ENCODE measurements at places on chromosomes 12 and 14. TPM values are rescaled to one million over a fixed set of nuclear protein-coding genes. Genes with fewer than 3 reads are reported as not detected.

DNA sequence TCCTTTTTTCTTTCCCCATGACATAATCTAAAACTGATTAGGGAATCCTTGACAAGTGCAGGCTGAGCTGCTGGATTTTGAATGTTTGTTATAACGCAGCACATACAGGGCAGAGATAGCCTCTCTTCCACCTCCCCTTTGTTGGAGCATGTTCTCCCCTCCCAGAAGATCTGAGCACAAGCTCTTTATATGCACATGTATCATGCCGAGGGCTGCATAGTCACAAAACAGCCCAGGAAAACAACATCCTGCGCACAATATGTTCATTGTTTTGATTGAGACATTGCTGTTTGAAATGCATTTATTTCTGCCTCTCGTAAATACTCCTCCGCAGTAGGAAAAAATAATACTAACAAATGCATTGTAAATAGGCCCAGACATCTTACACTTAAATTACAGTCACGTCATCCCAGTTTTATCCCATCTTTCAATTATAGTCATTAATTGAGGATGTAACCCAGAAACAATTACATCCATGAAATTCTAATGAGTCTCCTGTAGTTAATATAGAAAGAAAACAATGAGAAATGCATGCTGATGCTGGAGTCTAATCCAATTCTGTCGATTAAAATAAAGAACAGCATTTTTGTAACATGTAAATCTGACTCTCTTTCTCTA lies 401.8 kb downstream of the BTG1 start:
- no peak overlapping the region for H3K4me3 ChIP-seq
- DNase-seq: no peak
- no peaks in the 10 kb centered on the region for H3K27me3 ChIP-seq
- no peaks in the 10 kb centered on the region for H3K36me3 ChIP-seq
- no peaks in the 10 kb centered on the region for H3K4me1 ChIP-seq
- H3K27ac ChIP-seq: no peak overlapping the region

DNA sequence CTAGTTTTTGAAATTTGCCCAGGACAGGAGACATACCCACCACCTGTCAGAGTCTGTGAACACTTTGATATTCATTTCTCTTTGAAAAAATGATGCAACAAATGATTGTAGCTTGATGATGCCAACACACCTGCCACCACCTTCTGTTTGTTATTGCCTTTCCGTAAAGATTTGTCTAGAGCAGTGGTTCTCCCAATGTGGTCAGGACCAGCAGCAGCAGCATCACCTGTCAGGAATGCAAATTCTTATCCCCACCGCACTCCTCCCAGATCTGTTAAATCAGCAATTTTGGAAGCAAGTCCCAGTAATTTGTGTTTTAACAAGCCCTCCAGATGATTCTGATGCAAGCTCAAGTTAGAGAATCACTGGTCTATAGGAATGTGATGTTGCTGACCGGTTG lies 9.9 kb downstream of the CCDC175 start:
- H3K4me3 ChIP-seq: no peak overlapping the region
- H3K27ac ChIP-seq: no peak overlapping the region
- no peaks in the 10 kb centered on the region for H3K36me3 ChIP-seq
- no peak for DNase-seq

Gene TGM1
- 4.5 TPM for total RNA-seq

Gene HOXC4
- not detected for total RNA-seq

Gene CLEC1A
- total RNA-seq: not detected

- peaks cover under 1% of the 10 kb centered on the region for H3K36me3 ChIP-seq
- peaks cover 58% of the 10 kb centered on the region for H3K4me1 ChIP-seq
- H3K4me3 ChIP-seq: no peak overlapping the region
- H3K27ac ChIP-seq: peak overlapping the region; percentile 10
- no peaks in the 10 kb centered on the region for H3K27me3 ChIP-seq
Observed at GRCh38 chr12:89472508-89472907, 52.1 kb downstream of the GALNT4 start.

Gene CD69
- 120 TPM for total RNA-seq

- H3K27ac ChIP-seq: no peak overlapping the region
- no peaks in the 10 kb centered on the region for H3K4me1 ChIP-seq
- DNase-seq: no peak
- H3K27me3 ChIP-seq: no peaks in the 10 kb centered on the region
- no peaks in the 10 kb centered on the region for H3K36me3 ChIP-seq
Observed at GRCh38 chr14:87142551-87143211, 850.3 kb downstream of the GALC start.

Measured in activated CD4-positive, alpha-beta memory T cell treated with anti-CD3 and anti-CD28 coated beads for 36 hours (primary cell).